ENCODE measurements at places on chromosomes 5 and 9.

DNA sequence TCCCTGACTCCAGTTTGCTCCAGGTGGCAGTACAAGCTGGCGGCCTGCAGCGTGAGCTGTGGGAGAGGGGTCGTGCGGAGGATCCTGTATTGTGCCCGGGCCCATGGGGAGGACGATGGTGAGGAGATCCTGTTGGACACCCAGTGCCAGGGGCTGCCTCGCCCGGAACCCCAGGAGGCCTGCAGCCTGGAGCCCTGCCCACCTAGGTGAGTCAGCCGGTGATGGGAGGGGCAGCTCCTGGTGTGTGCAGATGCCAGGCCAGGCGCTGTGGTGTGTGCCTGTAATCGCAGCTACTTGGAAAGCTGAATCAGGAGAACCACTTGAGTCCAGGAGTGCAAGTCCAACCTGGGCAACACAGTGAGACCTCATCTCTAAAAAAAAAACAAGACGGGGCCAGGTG lies 10.0 kb upstream of the CACFD1 start:
- no peak for DNase-seq

GRCh38 chr5:41349846-41350245 lies 136.5 kb upstream of the C6 start:
- DNase-seq, result no peak

- DNase-seq, result no peak
Measured at GRCh38 chr5:23139338-23140171, 286.4 kb upstream of the CDH12 start.

DNA sequence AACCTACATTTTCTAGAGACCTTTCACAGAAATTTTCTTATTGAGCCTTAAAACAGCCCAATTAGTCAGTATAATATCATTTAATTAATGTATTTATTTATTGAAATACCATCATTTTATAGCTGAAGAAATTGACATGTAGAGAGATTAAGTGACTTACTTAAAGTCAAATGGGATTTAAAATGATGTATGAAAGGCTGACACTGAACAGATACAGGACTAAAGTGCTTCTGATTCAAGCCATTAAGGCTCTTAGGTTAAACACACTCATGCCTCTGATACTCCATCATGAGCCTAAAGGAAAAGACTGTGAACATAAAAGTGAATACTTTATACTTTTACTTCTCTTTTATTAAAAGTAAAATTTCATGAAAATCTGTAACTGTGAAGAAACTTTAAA lies 12.8 kb downstream of the C9orf72 start:
- no peak for DNase-seq

DNA sequence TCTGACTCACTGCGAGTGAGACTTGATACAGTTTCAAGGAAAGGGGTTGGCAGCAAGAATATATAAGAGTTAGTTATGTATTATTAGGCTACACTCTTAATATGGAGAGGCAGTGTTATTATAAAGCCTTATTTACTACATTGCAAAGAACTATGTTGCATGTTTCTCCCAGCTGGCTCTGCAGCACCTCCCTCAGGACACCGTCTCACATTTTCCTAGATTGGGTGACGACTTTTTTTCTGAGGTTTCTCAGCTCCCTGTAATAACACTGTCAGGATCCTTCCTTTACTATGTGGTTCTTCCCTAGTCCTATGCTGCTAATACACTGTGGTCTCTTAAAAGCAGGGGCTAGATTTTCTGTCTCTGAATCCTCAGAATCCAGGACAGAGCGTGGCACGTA lies 153.7 kb downstream of the INSYN2B start:
- no peak for DNase-seq

DNA sequence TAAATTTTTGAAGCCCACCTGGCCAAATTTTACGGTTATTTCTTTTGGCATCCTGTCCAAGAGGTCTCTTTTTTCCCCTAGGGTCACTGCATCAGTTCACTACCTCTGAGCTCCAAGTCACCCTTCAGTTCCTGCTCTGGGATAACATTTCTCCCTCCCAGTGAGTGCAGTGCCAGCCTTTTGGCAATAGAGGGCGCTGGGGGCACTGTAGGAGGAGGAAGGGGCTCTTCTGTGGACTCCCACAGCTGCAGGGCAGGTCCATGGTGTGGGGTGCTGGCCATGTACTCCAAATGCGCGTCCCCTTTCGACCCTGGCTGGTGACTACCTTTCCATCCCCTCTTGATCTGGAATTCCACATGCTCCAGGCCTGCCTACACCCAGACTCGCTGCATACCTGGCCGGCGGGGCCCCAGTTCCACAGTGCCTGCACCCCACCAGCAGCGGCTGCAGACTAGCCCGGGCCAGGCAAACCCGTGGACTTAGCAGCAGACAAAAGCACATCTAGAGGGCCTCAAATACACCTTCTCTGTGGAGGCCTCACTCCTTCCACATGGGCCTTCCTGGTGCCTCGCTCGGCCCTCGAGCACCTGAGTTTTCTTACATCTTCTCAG lies 20.3 kb upstream of the NINJ1 start:
- peak; percentile 80 for DNase-seq

DNA sequence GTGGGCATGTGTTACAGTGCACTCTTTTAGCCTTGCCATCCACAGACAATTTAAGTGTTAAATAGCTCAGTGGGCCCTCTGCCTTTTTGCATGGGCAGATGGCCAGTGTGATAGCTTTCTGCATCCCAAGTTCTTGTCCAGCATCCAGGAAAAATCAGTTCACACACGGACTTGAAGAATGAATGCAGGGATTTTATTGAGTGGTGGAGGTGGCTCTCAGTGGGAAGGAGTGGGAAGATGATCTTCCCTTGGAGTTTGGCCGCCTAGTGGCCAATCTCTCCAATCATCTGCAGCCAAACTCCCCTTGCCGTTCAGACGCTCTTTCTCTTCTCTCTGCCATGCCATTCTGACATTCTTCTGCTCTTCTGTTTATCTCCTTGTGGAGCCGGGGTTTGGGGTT lies 322.4 kb upstream of the GRAMD2B start:
- no peak for DNase-seq

Data from WERI-Rb-1 (cell line).